ENCODE measurements at places on chromosomes 16 and 17.

- no peak for DNase-seq
Observed at GRCh38 chr17:36728030-36728991, 126.9 kb downstream of the MRM1 start.

DNA sequence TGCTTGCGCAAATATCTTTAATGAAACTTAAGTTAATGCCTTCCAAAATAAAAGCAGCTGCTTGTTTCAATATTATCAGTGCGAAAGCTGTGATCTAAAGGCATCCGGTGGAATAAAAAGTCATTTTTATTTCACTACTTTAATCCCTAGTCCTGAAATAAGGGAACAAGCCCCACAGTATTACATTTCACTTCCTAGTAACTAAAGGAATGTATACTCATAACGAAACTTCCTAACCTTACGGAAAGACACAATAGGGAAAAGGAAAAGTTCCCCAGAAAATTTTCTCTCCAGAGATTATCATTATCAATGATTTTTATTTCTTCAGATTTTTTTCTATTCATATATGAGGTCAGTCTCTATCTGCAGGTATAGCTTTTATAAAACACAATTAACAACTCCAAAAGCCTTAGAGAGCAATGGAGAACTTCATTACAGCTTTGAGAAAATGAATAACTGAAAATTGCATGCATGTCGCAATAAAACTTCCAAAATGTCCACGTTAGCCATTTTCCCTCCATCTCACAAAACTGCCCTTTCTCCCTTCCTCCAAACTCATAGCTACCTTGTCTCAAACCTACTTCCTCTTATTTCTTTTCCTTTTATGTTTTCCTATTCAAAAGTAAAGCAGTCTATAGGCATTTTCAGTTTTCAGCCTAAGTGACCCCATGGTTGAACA, 154.3 kb upstream of the MED13 start:
- DNase-seq, result no peak

- DNase-seq, result no peak
Observed at GRCh38 chr17:1123921-1124715, 55.7 kb downstream of the ABR start.

DNA sequence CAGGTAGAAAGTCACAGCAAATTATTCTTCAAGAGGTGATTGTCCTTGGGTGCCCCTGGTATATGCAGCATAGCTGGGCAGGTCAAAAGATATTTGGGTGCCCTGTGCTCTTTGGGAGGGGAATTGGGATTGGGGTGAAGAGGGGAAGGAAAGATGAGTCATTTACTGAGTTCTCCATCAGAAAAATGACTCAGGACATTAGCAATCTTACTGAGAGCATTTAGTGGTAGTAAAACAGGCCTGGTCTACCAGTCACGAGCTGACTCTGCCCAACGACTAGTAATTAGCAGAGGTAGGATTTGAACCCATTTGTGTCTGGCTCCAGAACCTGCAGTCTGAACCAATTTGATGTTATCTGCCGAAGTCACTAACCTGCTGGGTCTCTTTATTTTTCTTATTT, 6.0 kb upstream of the GRIN2A start:
- DNase-seq, result no peak

DNA sequence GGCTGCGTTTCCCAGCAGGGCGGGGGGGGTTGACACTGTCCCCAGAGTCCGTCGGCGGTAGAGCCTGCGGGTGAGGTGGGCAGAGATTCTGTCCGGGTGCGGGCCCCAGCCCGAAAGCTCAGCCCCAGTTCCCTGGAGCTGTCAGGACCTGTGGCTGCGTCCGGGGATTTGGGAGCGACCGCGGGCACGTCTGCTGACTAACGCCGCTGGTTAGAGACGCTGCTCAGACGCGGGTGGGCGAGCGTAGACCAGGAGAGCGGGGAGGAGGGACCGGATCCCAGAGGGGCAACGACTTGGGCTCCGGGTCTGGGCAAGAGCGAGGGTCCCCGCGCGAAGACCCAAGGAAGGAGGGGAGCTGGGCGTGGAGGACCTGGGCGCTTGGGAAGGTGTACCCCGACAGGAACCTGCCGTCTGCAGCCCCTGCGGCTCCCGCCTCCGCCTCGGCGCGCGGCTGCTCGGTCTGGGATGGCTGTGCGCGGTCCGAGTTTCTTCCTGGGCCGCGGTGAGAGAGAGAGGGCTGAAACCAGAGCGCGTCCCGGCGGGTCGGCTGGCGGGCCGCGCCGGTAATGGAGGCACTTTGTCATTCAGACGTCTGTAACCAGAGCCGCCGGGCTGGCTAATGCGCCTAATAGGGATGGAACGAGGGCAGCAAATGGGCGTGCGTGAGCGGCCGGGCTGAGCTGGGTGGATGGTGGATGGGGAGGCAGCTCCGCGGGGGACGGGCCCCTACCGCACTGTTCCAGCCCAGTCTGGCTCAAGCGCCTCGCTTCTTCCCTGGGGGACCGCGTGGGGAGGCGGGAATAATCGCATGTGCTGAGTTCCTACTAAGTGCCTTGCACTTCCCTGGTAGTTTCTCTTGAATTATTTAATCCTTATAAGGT, 2.3 kb downstream of the NGFR start:
- DNase-seq, result peak; percentile 87

DNA sequence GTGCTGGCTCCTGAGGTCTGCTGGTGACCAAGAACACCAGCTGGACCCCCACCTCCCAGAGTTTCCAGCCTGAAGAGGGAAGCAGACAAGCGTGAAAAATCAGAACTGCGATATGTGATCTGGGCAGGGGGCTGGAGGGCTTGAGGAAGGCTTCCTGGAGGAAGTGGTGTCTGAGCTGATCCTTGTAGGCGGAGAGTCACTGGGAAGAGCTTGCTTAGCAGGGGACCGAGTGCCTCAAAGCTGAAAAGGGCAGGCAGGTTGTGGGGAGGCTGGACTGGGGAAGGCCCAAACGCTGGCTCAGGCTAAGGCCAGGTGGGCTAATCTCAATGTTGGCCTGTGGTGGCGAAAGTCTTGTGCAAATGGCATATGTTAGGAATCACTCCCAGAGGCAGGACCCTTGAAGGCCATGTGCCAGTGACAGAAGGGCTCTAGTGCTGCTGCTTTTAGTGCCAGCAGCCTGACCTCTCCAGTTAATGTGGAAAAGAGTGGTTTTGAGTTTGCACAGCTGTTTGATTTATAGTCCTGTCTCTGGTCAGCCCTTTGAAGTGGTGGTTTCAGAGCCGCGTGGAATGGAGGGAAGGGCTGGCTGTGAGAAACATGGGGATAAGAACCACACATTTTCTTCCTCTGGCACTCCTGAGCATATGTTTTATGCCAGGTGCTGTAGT, 85.3 kb upstream of the LGALS9 start:
- no peak for DNase-seq

DNA sequence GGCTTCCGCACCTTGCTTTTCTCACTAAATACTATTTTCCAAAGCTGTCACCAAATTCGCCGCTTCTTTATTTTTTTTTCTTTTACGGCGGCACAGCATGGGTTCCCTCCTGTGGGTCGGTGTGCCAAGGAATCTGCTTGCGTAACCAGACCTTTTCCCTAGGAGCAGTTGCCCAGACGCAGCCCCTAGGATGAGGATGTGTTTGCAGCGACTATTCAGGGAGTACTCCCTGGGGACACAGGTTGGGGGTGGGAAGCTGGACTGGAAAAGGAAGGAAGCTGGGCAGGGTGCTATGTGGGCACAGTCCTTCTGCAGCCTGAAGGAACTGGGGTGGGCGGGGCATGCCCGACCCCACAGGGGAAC, 49.0 kb upstream of the ZCCHC14 start:
- DNase-seq, result no peak

DNA sequence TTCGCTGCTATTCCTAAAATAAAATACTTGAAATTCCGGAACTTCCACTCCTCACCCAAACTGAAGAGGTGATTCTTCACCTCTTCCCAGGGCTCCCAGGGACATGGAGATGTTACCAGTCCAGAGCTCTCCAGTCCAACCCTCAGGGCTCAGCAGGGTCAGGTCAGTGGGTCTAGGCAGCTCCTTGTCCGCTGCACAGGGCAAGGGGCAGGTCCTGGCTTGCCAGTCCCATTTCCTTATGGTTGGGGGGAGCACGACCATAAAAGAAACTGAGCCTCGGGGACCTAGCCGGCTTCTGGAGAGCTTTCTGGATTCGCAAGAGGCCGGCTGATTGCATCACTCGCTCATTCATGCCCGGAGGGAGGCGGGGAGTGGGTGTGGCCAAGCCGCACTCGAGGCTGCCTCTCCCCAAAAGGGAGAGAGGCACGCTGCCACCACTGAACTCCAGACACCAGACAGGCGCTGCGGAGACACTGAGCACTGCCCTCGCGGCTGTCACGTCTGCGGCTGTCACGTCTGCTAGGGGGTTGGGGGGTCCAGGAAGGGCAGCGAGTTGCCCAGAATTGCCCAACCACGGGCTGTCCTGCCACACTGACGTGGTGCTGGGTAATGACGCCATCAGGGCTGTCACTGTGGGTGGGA, 15.8 kb downstream of the SLC7A5 start:
- DNase-seq, result peak; percentile 88

GRCh38 chr16:68236137-68236825, 354 bp upstream of the ESRP2 start:
- DNase-seq, result peak; percentile 89

DNA sequence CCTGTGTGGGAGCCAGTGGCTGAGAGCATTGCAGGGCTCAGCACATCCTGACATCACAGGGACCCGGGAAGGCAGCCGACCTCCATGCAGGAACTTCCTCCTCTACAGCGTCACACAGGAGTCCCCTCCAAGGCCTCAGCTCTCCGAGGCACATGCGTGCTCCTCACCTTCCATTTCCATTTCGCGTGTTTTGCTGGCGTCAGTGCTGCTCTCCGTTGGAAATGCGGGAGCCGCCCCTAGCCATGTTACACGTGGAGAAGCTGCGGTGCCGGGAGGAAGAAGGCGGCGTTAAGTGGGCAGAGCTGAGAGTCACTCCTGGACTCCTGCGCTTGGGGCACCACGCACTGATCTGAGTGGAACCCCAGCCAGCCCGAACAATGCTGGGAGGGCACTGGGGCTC, 25.2 kb upstream of the CRISPLD2 start:
- DNase-seq, result no peak

DNA sequence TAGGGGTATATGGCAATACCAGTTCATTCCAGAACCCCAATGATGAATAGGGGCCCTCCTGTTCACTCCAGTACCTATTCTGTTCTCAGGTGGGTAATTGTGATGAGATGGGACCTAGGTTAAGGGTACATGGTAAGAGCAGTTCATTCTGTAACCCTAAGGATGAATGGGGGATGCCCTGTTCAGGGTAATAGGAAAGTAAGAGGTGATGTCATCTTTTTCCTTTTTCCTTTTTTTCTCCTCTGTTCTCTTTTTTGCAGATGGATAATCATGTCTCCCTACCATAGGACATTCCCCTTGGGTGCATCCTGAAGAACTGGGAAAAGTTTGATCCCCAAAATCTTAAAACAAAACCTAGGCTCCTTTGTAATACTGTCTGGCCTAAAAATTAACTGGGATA, 25.0 kb upstream of the SLC6A2 start:
- DNase-seq, result no peak

DNA sequence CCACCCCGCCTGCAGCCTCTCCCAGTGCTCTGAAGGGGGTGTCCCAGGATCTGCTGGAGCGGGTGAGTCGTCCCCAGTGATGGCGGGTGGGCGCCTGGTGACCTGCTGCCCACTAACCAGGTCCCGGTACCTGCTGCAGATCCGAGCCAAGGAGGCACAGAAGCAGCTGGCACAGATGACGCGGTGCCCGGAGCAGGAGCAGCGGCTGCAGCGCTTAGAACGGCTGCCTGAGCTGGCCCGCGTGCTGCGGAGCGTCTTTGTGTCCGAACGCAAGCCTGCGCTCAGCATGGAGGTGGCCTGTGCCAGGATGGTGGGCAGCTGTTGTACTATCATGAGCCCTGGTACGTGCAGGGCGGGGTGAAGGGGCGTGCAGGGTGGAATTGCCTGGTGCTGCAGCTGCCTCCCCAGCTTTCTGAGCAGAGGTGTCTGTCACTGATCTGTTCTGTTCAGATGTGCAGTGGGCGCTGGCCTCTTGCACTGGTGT, 3.6 kb downstream of the CDT1 start:
- DNase-seq, result no peak

All from H9 (cell line).